ENCODE measurements at places on chromosomes 12 and 14. TPM values are rescaled to one million over a fixed set of nuclear protein-coding genes. Genes with fewer than 3 reads are reported as not detected.
A peak's percentile ranks its signal among the peaks of the same experiment; 100 is the strongest.

The CACNA1C gene
- 1.3 TPM for total RNA-seq

- H3K4me1 ChIP-seq = no peaks in the 10 kb centered on the region
- H3K27me3 ChIP-seq = no peaks in the 10 kb centered on the region
- H3K27ac ChIP-seq = no peak overlapping the region
These were observed 169.2 kb upstream of the SOX5 start for GRCh38 chr12:24118668-24119067.

DNA sequence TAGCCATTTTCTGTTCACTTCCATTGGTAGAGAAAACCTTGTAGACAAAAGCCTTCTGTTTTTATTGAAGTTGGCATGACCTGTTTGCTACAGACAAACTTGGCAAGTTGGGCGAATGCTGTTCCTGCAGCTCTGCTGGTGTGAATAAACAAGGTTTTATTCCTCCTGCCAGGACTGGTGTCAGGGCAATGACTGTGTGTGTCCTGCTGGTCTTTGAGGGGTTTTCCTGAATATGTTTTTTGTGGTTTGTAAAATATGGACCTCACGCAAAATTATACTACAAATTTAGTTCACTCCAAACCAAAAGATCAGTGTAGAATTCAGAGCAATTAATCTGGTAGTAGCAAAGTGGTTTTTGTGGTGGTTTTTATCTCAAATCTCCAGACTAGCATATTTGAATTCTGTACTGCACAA is 140.8 kb downstream of the ERC1 start:
- no peaks in the 10 kb centered on the region for H3K36me3 ChIP-seq
- H3K4me3 ChIP-seq = no peak overlapping the region
- DNase-seq = no peak

The GLIPR1L1 gene
- total RNA-seq = not detected

The SLC35F4 gene
- not detected for total RNA-seq

GRCh38 chr14:77409131-77409533 is 14.2 kb downstream of the NOXRED1 start:
- no peak for DNase-seq
- H3K36me3 ChIP-seq = no peaks in the 10 kb centered on the region
- no peak overlapping the region for H3K4me3 ChIP-seq
- no peaks in the 10 kb centered on the region for H3K27me3 ChIP-seq
- H3K27ac ChIP-seq = no peak overlapping the region
- no peaks in the 10 kb centered on the region for H3K4me1 ChIP-seq

The INTS13 gene
- 12.4 TPM for total RNA-seq

The GLTP gene
- 21.2 TPM for total RNA-seq

The CEP290 gene
- 5.0 TPM for total RNA-seq

DNA sequence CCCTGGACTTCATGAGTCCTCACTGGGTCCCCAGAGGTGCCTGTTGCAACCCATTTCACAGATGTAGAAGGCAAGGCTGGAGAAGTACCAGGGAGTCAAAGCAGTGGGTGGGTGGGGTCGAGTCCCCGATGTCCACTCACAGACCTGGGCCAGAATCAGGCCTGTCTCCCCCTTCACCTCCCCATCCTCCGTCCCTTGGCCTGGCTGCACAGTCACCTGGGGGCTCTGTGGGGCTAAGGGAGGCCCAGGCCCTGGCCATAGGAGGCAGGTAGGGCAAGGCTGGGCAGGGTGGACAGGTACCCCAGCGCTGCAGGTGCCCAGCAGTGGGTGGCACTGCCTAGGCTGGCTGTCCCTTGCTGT is 29.5 kb downstream of the RTL1 start:
- no peak overlapping the region for H3K27ac ChIP-seq
- peak; percentile 42 for DNase-seq
- no peaks in the 10 kb centered on the region for H3K4me1 ChIP-seq
- no peaks in the 10 kb centered on the region for H3K27me3 ChIP-seq
- no peaks in the 10 kb centered on the region for H3K36me3 ChIP-seq

Data from pancreas (tissue), 10 donors.